ENCODE measurements at places on chromosomes 5 and 9.

GRCh38 chr9:133199648-133200321 is 9.3 kb downstream of the OBP2B start:
- peak; percentile 14 for DNase-seq

- no peak for DNase-seq
These were observed 7.1 kb downstream of the ARHGEF28 start for GRCh38 chr5:73633060-73633459.

- DNase-seq: no peak
These were observed 203.6 kb downstream of the SPATA31D1 start for GRCh38 chr9:82192211-82192610.

GRCh38 chr5:142692321-142692894 is 6.5 kb upstream of the FGF1 start:
- DNase-seq: no peak

GRCh38 chr9:69085569-69086283 is 50.2 kb downstream of the FXN start:
- DNase-seq: no peak

DNA sequence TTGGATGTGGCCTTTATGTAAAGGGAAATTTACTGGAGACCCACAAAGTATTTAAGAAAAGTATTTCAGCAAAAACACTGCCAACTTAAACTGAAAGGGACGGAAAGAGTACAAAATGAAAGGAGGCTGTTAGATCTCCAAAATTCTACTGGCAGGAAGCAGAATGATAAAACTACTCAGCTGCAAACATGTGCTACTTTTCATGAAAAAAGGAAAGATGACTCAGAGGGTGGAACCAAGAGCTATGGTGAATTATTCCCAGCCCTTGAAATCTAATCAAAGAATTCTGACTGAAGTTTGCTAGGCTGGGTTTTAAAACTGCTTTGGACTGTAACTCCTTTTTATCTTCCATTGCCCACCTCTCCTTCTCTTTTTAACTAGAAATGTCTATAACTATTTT is 58.6 kb upstream of the ZBED3 start:
- no peak for DNase-seq

DNA sequence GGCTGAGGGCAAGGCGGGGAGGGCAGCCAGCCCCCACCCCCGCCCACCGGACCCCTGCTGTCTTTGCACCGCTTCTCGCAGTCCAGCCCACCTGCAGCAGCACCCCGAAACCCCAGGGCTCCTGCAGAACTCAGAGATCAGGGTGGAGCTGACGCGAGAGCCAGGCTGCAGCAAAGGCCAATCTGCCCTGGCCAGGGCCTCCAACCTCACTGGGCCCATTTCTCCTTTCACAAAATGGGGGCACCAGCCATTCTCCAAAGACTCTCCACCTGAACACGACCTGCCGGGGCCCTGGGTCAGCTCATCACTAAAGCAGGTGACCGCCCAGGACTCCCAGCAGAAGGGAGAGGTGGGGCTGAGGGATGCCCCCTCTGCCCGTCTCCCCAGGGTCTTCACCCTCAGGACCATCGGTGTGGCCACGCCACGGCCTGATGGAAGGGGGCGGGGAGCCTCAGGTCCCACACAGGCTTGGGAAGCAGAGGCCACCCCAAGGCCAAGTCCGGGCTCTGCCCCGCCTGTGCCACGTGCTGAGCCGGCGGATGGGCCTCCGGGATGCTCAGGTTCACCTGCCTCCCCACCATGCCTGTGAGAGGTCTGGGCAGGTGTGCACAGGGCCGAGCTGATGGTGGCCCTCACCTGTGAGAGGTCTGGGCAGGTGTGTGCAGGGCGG is 13.1 kb downstream of the NACC2 start:
- no peak for DNase-seq

- no peak for DNase-seq
These were observed 17.5 kb downstream of the C9orf57 start for GRCh38 chr9:72042928-72043327.

DNA sequence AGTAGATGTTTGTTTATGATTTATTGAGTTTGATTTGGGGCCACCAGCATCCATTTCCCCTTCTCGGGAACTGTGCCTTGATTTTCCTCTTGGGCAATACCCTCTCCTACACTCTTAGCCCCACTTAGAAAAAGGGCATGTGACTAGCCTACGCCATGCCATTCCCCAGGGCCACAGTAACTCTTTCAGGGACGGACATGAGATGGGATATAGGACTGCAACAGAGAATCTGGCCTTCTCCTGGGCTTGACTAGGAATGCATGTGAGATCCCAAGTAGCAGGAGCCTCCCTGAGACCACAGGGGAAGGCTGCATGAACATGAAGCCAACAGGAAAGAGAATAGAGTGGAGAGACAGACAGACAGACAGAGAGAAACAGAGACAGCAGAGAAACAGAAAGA is 30.7 kb upstream of the SPARC start:
- no peak for DNase-seq

DNA sequence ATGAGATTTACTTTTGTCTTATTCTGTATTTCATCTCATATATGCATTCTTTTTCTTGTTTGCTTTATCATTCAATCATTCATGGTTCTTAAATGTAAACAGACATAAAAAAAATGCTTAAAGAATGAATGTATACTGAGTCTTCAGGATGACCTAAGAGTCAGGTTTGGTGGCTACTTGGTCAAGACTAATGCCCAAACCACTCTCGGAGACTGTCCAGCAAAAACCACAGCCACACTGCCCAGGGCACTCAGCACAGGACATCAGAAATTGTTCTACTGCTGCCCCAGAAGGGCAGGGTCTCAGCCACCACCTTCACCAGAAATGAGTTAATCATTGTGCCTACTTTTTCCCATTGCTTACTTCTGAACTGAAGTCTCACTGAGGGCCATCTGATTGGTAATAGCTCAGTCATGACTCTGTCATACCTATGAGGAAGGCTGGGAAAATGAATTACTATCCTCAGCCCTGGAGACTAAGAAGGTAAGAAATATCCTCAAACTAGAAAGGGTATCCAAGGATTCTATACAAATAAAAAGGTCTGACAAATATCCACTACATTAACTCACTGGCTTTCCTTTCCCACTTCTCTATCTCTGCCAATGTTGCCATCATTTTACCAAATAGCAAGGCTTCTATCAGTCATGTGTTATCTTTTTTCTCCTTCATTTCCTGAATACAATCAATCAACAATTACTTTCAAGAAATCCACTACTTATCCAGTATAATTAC is 236.1 kb downstream of the CETN3 start:
- DNase-seq: no peak

DNA sequence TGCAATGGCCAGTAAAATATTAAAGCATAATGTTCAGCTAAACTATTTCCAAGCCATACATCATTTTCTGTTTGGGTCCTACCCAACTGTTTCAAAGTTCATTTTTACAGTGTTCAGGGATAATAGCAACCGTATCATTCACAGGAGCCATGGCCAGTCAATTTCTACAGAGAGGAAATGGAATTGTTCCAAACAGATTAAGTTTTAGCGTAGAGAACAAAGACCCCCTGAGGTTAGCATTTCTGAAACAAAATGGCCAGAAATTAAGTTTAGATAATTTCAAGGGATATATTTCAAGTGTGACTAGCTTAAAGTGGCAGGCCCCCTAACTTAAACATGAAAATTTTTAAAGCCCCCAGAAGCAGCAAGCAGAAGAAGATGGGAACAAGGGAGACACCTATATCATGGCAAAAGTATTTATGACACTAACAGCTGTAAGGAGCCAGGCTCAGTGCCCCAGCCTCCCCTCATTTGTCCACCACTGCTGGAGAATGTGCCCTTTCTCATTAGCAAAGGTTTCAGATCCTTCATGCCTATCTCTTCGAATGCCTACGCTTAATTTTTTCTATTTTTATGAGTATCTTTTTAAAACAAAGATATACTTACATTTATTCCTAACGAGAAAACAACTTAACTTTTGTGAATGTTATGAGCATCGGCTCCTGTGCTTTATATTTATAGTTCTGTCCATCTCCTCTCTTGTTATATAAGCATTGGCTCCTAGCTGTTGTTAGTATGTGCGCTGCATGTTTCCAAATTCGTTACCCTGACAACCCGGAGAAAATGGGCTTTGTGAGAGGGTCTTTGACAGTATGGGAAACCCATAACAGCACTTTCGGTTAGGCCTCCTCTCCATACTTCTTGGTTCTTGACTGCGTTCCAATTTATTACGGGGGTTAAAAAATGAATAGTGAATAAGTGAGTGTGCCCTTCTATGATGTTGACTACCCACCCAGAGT is 116.3 kb downstream of the MED27 start:
- DNase-seq: no peak

GRCh38 chr9:5626727-5627634 is 1.9 kb upstream of the RIC1 start:
- peak; percentile 25 for DNase-seq

GRCh38 chr5:136731241-136731900 is 366.0 kb upstream of the TRPC7 start:
- DNase-seq: no peak

- no peak for DNase-seq
These were observed 12.2 kb downstream of the HSPA4 start for GRCh38 chr5:133063965-133064364.

DNA sequence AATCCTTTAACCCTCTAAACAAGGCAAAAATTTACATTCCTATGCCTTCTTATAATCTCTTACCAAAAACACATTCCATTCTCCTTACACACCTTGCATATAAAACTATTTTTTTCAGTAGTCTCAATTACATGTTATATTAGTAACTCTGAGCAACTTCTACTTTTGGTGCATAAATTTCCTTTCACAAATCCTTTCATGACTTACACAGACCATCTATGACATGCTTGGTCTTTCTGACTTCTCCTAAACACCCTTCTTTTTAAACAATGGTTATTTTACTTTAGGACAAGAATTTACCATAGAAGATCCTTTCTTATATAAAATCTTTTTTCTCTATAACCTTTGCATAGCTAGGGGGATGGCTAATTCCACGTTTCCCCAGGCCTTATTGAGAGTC is 208.0 kb upstream of the ARRDC3 start:
- DNase-seq: no peak

GRCh38 chr9:92668746-92669526 is 995 bp downstream of the IPPK start:
- no peak for DNase-seq

GRCh38 chr5:74570250-74570649 is 70.3 kb downstream of the ENC1 start:
- no peak for DNase-seq

DNA sequence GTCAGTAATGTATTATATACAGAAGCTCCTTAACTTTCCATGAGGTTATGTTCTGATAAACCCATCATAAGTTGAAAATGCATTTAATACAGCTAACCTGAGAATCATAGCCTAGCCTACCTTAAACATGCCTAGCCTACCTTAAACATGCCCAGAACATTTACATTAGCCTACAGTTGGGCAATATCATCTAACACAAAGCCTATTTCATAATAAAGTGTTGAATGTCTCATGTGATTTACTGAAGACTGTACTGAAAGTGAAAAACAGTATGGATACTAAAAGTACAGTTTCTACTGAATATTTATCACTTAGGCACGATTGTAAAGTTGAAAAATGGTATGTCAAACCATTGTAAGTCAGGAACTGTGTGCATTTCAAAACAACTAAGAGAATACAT is 1.6 kb downstream of the GM2A start:
- no peak for DNase-seq

GRCh38 chr5:27341342-27341741 is 303.0 kb upstream of the CDH9 start:
- DNase-seq: no peak

DNA sequence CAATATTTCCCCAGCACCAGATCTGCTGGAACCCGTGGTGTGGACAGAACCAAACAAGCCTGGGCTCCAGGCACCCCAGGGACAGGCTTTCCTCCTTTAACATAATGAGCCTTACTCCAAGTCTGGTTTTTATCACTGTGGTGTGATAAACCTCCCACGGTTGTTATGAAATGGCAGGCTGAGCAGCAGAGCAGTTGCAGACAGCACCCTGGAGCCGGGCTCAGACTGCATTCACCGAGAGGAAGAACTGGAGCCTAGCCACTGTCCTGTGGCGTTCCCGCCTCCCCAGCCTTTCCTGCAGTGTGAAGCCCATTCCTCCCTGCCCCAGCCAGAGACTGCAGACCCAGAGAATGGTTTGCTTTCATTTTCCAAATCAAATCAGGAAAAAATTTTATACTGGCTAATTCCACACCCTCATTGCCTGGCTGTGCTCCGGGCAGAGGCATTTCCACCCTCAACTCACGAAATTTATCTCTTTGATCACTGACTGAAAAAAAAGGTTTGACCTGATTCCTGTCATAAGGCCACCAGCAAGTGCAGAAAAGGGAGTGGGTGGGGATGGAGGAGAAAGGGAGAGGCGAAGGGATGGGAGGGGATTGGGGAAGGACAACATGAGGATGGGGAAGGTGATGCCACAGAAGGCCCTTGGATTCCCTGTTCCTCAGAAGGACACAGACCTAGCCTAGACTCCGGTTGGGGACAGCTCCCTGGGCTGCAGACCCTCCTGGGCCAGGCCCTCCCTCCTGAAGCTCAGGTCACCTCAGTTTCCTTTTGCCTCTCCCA is 18.9 kb downstream of the IPPK start:
- DNase-seq: no peak

- no peak for DNase-seq
These were observed 1.8 kb downstream of the RANBP17 start for GRCh38 chr5:170863646-170864045.

- no peak for DNase-seq
These were observed 3.8 kb downstream of the TCOF1 start for GRCh38 chr5:150361301-150361700.

- DNase-seq: no peak
These were observed 210.9 kb downstream of the FRMD3 start for GRCh38 chr9:83327323-83327722.

GRCh38 chr9:3157011-3157410 is 313.1 kb upstream of the PUM3 start:
- DNase-seq: no peak

GRCh38 chr9:125455132-125455531 is 193.5 kb downstream of the GAPVD1 start:
- DNase-seq: no peak

Data from activated CD4-positive, alpha-beta T cell treated with anti-CD3 and anti-CD28 coated beads, Interleukin-2, amount 50 U/mL, for 1 hour (primary cell).